ENCODE measurements at places on chromosomes 2 and 18. TPM values are rescaled to one million over a fixed set of nuclear protein-coding genes. Genes with fewer than 3 reads are reported as not detected.

The IL37 gene
- not detected for total RNA-seq

The CRYGD gene
- total RNA-seq, result not detected

The HOXD9 gene
- not detected for total RNA-seq

The GCG gene
- not detected for total RNA-seq

GRCh38 chr2:27307545-27308358 is 493 bp downstream of the UCN start:
- no peak for DNase-seq

DNA sequence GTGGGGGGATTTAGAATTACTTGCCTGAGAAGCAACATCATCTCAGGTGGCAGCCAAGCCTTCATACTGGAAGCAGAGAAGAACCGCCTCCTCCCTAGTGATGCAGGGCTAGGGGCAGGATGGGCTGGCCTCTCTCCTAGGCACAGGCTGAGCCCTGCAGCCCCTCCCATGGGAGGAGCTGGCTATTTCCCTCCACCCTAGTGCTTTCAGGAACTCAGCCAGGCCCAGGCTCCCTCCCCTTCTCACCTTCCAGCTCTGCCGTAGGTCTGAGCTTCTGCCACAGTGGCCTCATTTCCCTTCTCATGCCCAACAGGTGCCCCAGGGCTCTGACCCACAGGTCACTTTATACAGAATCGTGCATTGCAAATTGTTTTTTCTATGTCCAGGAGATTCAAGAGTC is 31.0 kb downstream of the CENPA start:
- no peak for DNase-seq

- peak; percentile 74 for DNase-seq
Observed at GRCh38 chr2:207711750-207712530, 500 bp downstream of the CCNYL1 start.

DNA sequence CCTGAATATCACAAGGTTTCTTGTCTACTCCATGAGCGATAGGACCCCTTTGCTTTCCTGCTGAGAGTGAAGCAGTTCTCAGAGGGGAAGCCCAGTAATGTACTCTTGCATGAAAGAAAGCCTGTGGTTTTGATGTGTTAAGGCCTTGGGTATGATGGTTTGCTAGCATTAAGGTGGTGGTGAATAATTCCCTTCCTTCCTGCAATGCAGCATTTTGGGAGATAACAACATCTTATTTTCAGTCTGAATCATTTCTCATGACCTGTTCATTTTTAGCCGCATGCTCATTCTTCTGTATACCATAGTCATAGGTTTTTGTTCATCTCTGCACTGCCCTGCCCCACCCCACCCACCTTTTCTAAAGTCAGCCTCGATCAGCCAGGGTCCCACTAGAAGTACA is 66.2 kb downstream of the HNMT start:
- DNase-seq, result no peak

- no peak for DNase-seq
Observed at GRCh38 chr2:18401471-18401870, 159.0 kb downstream of the RDH14 start.

GRCh38 chr2:152581360-152581759 is 135.9 kb downstream of the PRPF40A start:
- no peak for DNase-seq

GRCh38 chr18:77052983-77053309 is 79.6 kb downstream of the MBP start:
- no peak for DNase-seq

DNA sequence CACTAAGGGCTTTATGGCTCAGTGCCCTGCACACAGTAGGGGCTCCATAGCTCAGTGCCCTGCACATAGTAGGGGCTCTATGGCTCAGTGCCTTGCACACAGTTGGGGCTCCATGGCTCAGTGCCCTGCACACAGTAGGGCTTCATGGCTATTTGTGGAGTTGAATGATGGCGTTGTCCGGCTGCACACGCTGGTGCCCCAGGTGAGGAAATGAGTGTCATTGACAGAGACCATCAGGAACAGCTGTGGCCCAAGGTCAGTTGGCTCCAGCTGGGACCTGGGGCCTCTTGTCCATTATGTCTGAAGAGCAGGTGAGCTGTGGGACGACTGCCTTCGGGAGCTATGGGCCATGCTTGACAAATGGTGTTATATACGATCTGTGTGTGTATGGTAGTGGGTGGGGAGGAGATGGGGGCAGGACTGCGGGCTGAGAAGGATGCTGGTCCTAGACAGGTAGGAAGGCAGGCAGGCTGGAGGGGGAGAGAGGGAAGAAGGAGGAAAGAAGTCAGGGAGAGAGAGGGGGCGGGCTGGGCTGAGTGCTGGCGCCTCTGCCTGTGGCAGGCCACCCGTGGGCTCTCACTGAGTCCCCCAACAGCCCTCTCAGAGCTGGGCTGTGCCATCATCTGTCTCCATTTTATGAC is 130.6 kb downstream of the CLIP4 start:
- no peak for DNase-seq

Measured in right lobe of liver (tissue), 6 donors.